Left ventricle myocardium inferior (tissue), 1 donor: ENCODE measurements at places on chromosomes 3 and 15. TPM values are rescaled to one million over a fixed set of nuclear protein-coding genes. Genes with fewer than 3 reads are reported as not detected.

- no peak for DNase-seq
These were observed 32.1 kb downstream of the KIF7 start for GRCh38 chr15:89623165-89623564.

Gene CADM2
- total RNA-seq, result 4.3 TPM

Gene GOLGA8J
- 0.41 TPM for total RNA-seq

Gene SIDT1
- total RNA-seq, result 0.69 TPM
